ENCODE measurements at places on chromosomes 4 and X.

- no peak for DNase-seq
Observed at GRCh38 chr4:113955948-113956347, 23.5 kb downstream of the ARSJ start.

DNA sequence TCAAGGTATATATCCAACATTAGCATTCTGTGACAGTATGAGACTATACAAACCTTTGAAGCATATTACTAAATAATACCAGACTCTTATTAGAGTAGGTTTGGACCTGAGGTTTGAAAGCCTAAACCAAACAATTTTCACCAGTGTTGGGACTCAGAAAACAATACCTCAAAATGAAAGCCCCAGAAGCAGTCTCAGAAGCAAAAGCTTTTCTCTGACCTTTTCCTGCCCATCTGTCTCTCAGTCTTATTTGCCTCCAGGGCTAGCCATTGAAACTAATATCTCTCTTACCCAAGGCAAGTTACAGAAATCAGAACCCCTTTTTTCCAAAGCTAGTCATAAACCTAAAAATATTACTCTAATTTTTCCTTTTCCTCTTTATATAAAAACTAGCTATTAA is 163.3 kb downstream of the PTCHD1 start:
- DNase-seq: no peak

- no peak for DNase-seq
Observed at GRCh38 chrX:23785580-23785979, 2.6 kb downstream of the SAT1 start.

DNA sequence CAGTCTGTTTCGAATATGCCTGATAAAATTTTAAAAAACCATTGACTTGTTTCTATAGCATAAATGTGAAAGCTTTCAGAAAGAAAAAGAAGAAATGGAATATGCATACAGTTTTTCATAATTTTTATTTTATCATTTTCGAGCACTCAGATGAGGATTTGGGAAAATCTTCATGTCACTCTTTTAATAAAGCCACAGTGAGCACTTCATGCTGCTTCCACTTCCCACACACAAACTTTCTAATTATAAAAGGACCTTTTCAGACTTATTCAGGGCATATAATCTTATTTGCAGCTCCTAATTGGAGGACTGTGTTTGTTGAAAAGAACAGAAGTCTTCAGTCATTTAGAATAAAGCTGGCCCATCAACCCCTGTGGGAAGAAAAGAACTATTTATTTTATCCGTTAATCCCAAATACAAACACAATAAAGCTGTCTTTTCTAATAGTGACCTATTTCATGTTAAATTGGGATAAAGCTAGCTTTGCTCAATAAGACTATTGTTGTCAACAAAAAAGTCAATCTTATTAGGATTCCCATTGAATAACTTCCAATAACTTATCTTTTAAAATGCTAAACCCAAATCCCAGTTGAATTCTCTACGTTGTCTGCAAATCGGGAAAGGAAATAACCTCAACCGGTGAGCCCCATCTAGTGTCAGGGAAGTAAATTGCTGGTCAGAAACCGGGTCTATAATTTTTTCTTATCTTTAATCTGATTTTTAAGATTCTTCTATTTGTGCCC is 211.5 kb downstream of the PDGFRA start:
- no peak for DNase-seq

DNA sequence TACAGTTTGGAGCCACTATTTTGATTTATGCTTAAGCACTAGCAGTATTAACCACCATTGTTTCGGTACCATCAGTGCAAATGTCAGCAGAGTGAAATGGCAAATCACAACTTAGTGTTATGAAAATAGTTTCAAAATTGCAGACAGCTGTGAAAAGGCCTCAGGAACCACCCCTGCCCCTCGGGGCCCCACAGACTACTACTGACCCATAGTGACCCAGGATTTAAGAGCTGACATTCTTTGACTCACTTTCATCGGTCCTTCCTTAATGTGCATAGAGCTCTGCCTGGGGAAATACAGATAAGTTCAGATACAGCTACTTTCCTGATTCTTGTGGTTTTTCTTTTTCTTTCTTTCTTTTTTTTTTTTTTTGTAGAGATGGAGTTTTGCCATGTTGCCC is 3.3 kb upstream of the BBS7 start:
- DNase-seq: no peak

DNA sequence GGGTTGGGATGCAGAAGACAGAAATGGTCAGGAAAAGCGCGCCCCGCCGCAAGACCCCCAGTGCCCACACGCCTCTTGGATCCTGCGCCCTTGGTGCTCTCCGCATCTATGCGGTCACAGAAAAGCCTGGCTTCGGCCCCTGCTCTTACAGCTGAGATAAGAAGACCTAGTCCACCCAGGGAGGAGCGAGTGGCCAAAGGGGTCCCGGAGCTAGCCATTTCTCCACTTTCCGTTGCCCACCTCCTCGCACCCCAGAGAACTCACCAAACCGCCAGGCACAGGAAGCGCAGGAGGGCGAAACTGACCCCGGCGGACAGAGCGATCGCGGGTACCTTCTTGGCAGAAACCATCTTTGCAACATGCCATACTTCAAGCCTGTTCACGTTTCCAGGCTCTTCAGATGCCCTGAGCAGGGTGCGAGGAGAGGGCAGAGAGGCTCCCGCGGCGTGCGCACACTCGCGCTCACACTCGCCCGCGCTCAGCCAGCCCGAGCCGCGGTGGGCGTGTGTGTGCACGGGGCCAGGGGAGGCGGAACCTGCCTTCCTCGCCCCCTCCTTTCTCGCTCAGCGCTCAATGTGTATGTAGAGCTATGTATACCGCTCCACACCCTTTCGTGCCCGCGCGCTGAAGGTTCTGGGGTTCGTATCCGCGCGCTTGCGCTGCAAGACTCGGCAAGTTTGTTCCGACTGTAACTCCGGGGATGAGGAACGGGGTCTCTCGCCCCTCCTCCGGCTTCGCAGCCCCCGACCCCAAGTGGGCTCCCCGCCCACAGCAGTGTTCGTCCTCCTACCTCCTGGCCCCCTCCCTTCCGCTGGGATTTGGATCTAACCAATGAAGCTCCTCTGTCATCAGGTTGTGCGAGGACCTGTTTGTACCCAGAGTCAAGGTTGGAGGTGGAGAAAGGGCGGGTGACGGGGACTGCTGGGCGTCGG is at the start of gene GABRA4:
GABRA4 (minus strand) TSS at position 507 of the 932 bp plus-strand sequence; CDS start at position 350, 157 bp downstream.
- DNase-seq: no peak

- DNase-seq: no peak
Observed at GRCh38 chr4:182297659-182298058, 54.5 kb downstream of the TENM3 start.

- no peak for DNase-seq
Observed at GRCh38 chr4:19194672-19195071, 1057.0 kb upstream of the SLIT2 start.

- no peak for DNase-seq
Observed at GRCh38 chr4:102301167-102301566, 44.1 kb downstream of the SLC39A8 start.

GRCh38 chrX:24167719-24168472 is 18.4 kb downstream of the ZFX start:
- no peak for DNase-seq

DNA sequence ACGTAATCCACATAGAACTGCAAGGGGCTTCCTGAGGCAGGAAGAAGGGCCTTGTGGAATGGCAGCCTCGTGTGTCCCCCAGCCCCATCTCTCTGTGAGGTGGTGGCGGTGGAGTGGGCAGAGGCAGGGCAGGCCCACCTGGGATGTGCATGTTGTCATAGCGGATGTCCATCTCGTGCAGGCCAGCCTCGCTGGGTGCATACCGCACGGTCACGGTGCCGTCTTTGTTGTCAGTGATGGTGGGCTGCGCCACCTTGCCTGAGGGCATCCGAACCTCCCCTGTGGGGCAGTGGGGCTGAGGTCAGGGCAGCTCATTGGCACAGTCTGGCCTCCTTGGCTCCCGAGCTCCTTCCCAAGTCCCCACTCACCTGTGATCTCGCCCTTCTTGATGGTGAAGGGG is 20.4 kb downstream of the FLNA start:
- DNase-seq: no peak

DNA sequence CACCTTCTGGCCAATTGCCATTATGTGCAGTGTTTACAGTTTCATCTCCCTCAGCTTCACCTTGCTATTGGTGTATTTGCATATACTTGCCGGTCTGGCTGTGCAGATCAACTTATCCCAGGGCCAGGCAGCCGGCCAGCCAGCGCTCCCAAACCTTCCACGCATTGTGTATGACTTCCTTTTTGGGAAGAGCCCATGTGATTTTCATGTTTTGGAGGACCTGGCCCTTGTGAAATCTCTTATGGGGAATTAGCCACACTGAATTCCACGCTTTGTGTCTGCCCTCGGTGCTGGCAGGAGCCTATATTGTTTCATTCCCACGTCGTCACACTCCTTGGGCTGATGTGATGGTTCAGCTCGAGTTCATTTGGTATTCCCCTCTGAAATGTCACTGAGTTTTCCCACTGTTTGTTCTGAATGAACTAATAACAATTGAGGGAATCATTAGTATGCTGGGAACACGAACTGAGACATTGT is 6.0 kb upstream of the PDLIM3 start:
- DNase-seq: no peak

DNA sequence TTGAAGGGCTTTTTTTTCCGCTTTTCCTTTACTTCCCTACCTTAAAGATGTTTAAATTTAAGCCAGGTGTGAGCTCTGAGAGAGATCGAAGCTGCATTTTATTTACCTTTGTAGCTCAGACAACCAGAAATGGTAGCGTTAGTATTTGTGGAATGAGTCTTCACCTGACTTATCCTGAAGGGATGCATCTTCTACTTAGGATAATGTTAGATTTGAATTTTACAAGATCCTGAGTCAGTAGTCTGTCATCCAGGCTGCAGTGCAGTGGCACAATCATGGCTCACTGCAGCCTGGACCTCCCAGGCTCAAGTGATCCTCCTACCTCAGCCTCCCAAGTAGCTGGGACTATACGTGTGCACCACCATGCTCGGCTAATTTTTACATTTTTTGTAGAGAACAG is 26.2 kb downstream of the TMSB4X start:
- DNase-seq: no peak

GRCh38 chrX:16666541-16666940 is 16.6 kb downstream of the S100G start:
- no peak for DNase-seq

Measured in stimulated activated CD8-positive, alpha-beta memory T cell treated with anti-CD3 and anti-CD28 coated beads, Interleukin-7, amount 100 ng/mL, for 1 hour (primary cell).